ENCODE measurements at places on chromosomes 12 and 14. TPM values are rescaled to one million over a fixed set of nuclear protein-coding genes. Genes with fewer than 3 reads are reported as not detected.

DNA sequence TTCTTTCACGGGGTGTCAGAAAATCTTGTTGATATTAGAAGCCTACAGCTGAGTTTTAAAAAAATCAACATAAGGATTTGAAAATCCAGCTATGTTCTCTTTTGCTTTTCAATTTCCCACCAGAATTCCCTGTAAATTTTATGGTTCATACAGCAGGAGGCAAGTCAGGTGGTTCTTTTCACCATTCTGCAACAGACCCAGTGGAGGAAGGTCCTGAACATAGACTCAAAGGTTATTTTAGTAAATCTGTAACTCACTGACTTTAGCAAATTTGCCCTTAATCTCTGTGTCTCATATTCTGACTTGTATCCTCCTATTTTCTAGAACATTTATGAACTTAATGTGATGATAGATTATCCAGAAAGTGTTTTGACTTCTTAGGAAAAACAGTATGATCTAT lies 235.4 kb upstream of the E2F7 start:
- DNase-seq, result no peak

GRCh38 chr14:62445570-62445969 lies 599.7 kb downstream of the KCNH5 start:
- no peak for DNase-seq

DNA sequence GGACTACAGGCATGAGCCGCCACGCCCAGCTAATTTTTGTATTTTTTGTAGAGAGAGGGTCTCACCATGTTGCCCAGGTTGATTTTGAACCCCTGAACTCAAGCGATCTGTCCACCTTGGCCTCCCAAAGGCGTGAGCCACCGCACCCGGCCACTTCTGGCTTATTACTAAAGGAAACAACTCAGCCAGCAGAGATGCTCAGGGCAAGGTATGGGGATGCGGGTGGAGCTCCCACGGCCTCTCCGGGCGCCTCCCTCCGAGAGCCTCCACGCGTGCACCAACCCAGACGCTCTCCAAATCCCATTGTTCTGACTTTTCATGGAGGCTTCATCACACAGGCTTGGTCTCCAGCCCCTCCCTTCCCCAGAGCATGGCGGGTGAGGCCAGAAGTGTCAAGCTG lies 6.1 kb upstream of the GPR132 start:
- no peak for DNase-seq

GRCh38 chr12:62512901-62513300 lies 46.3 kb downstream of the MON2 start:
- no peak for DNase-seq

- DNase-seq, result no peak
Measured at GRCh38 chr14:95511687-95512086, 4.8 kb downstream of the SYNE3 start.

DNA sequence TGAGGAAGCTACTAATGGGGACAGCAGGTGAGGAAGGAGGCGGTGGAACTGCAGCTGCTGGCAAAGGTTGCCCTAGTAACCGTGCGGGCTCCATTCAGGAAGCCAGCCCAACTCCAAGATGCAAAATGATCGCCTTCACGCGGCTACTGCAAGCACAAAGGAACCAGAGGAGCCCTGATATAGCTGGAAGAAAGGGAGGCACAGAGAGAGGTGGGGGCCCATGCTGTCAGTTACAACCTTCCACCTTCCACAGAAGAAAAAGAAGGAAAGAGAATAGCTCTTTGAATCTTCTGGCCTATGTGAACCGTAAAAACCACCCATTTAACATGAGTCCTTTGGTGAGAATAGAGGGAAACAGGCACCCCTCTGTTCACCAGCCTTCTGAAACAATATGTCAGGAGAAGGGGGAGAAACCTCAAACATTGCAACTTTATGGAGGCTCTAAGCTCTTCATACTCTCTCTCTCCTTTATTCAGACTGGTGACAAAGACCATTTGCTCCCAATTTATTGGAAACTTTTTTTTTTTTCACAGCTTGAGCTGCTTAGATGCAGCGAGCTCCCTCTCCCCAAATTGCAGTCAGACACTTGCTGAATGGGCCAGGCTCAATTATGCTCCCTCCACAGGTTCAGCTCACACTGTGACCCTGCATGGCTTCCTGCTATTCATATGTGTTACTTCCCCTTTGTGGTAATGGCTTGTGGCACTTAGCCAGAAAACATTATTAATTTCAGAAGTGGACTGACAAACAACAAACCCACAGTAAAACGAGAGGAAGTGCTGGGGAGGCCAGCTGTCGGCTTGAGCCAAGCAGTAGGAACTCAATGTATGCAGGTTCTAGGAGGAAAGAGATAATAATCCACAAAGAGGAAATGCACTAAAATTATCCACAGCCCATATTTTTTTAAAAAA lies 6.2 kb downstream of the DUSP6 start:
- DNase-seq, result no peak

DNA sequence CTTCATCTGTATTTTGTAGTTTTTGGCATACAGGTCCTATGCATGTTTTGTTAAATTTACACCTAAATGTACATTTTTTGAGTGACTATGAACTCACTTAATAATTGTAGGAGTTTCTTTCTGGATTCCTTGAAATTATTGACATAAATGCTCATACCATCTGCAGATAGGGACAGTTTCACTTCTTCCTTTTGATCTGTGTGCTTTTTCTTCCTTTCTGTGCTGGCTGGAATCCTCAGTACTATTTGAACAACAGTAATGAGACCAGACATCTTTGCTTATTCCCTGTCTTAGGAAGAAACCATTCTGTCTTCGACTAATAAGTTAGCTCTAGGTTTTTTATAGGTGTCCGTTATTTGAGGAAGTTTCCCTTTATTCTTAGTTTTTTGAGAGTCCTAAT lies 110.3 kb downstream of the ADGRD1 start:
- DNase-seq, result no peak

DNA sequence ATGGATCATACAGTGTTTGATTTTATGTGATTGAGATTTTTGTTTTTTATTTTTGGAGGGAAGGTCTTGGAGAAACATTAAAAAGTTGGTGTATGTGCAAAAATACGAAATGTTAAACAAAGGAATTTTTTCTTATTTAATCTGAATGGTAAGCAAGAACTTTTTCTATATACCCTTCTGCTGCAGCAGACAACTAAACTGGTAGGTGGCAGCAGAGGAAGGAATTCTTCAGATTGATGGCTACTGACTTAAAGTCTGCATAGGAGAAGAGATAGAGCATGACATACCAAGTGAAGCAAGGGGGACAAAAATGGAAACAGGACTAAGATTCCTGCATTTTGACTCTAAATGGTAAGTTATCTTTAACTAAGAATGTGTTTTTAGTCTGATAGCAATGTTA lies 42.0 kb upstream of the A2ML1 start:
- DNase-seq, result no peak

GRCh38 chr12:47868041-47868440 lies 36.8 kb downstream of the VDR start:
- no peak for DNase-seq

DNA sequence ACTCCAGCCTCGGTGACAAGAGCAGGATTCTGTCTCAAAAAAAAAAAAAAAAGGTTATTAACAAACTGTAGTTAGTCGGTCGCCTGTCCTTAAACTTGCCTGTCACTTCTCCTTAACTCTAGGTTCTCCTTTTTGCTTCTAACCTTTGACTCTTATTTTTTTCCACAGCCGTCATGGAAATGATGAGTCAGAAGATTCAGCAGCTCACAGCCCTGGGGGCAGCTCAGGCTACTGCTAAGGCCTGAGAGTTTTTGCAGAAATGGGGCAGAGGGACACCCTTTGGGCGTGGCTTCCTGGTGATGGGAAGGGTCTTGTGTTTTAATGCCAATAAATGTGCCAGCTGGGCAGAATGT lies 418 bp upstream of the MYG1 start:
- DNase-seq, result no peak

DNA sequence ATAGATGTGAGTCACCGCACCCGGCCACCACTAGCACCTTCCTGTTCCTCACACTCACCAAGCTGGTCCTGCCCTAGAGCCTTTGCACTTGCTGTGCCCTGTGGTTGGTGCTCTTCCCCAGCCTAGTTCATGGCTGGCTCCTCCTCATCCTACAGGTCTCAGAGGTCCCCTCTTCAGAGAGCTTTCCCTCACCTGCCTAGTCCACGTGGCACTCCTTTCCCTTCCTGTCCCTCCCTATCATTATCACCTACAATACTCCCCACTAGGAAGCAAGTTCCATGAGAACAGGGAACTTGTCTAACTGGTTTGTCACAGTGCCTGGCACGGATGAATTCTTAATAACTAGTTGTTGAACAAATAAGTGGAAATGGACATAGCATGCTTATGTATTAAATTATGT lies 24.0 kb upstream of the TMED10 start:
- no peak for DNase-seq

- no peak for DNase-seq
Measured at GRCh38 chr12:30525171-30525570, 170.5 kb downstream of the IPO8 start.

DNA sequence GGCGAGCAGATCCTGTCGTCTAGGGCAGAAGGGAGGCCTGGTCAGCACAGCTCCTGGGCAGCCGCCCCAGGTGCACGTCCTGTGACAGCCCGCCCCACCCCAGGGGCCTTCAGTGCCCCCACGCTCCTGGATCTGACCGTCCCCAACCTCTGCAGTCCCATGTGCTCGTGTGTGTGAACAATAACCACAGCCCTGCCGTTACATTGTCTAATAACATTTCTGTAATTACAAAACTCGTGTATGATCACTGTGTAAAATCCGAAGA lies 39.8 kb downstream of the CHGA start:
- no peak for DNase-seq

- no peak for DNase-seq
Measured at GRCh38 chr14:99645545-99646505, 896 bp downstream of the HHIPL1 start.

DNA sequence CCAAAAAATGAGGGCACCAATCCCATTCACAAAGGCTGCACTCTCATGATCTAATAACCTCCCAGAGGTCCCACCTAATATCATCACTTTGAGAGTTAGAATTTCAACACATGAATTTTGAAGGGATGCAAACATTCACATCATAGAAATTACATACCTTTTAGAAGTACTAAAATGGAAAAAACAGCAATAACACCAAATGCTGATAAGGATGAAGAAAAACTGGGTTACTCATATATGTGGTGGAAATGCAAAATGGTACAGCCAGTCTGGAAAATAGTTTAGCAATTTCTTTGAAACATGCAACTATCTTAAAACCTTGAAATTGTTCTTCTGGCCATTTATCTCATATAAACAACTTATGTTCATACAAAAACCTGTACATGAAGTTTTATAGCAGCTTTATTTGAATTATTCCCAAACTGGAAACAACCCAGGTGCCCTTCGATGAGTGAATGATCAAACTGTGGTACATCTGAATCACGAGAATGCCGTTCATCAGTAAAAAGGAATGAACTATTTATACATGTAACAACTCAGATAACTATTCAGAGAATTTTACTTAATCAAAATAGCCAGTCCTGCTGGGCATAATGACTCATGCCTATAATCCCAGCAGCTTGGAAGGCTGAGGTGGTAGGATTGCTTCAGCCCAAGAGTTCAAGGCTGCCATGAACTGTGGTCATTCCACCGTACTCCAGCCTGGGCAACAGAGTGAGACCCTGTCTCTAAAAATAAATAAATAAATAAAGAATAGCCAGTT lies 109.4 kb upstream of the SSTR1 start:
- no peak for DNase-seq

GRCh38 chr12:105575235-105575634 lies 244.7 kb downstream of the C12orf75 start:
- DNase-seq, result no peak

DNA sequence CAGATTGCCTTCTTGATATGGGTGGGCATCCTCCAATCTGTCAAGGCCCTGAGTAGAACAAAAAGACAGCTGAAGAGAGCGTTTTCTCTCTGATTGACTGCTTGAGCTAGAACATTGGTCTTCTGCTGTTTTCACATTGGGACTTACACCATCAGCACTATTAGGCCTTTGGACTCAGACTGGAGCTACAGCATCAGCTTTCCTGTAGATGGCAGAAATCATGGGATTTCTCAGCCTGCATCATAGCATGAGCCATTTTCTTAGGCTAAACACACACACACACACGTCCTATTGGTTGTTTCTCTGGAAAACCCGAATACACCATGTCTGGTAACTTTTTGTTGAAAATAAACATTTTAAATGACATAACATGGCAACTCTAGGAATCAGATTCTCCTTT lies 15.8 kb upstream of the PPM1A start:
- DNase-seq, result no peak

GRCh38 chr12:28543021-28543890 lies 353.0 kb downstream of the CCDC91 start:
- DNase-seq, result no peak

The C12orf57 gene
- total RNA-seq, result 206 TPM

The RPS6KL1 gene
- 17.0 TPM for total RNA-seq

The KRT72 gene
- total RNA-seq, result not detected

The SLC7A8 gene
- total RNA-seq, result 17.4 TPM

The C12orf54 gene
- total RNA-seq, result not detected

The OTOGL gene
- 0.46 TPM for total RNA-seq

The WIF1 gene
- 0.46 TPM for total RNA-seq

The LALBA gene
- not detected for total RNA-seq

The SLC6A15 gene
- total RNA-seq, result 0.97 TPM

The TAS2R7 gene
- not detected for total RNA-seq

Measured in posterior vena cava (tissue), 2 donors.